ENCODE measurements at places on chromosomes 6 and 20. TPM values are rescaled to one million over a fixed set of nuclear protein-coding genes. Genes with fewer than 3 reads are reported as not detected.

The TNNC2 gene
- total RNA-seq = not detected

The IRAK1BP1 gene
- total RNA-seq = 3.8 TPM

The WFDC2 gene
- total RNA-seq = not detected

The RANBP9 gene
- total RNA-seq = 29.0 TPM

The BEND6 gene
- total RNA-seq = 1.8 TPM

The LAMA2 gene
- total RNA-seq = 0.92 TPM

The TP53TG5 gene
- not detected for total RNA-seq

DNA sequence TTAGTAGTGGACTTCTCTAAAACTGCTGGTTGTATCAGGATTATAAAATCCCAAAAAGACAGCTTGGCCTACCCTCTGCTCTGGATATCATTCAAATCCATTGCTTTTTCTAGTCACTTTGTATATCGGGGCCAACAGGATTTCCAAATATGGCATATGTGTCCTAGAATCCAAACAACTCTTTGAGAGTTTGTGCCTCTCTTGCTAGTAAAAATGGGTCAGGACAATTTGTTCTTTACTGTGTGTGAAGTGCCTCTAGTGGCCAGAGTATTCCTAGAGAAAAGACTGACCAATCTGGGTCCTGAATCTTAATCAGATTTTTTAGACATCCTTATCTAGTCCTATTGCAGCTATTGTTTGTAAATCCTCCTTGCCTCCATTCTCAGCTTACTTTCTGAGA, 33.5 kb upstream of the MANEA start:
- no peak for DNase-seq

DNA sequence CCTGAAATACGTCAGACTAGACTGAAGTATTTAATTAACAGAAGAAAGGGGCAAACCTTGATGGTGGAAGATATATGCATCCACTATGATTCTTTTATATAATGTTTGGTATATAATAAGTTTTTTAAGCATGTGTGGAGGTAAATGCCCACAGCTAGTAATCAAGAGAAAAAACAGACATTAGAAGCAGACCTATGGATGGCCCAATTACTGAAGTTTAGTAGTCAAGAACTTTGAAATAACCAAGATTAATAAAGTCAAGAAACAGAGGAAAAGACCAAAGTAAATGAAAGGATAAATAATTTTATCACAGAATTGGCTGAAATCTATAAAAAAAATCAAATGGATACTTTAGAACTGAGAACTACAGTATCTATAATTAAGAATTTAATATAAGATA, 15.3 kb downstream of the TTI1 start:
- no peak for DNase-seq

GRCh38 chr6:78841111-78841510, 26.2 kb upstream of the IRAK1BP1 start:
- DNase-seq = no peak

DNA sequence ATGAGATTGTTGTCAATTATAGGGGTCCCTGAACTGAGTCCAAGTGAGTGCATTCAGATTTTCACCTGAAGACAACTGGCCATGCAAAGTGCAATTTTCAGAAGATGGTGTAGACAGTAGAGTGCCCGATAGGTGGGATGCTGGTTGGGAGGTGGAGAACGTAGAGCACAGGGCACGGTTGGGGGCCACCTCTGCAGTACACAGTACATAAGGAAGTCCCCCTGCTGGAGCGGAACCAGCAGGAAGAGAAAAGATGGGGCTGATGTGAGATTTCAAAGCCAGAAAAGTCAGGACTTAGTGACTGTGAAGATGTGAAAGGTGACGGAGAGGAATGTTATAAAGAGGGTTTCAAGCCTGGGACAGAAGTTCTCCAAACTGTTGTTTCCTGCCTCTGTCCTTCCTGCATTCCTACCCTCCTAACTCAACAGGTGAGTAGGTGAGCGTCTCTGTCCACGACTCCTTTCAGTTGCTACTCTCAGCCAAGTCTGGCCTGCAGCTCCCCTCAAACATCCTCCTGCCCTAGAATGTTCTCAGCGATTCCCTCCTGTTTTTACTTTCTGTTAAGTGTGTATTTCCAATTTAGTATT, 330.8 kb downstream of the PRL start:
- DNase-seq = no peak

Data from foreskin keratinocyte (primary cell).